ENCODE measurements at places on chromosomes 1 and 21.
A peak's percentile ranks its signal among the peaks of the same experiment; 100 is the strongest.

DNA sequence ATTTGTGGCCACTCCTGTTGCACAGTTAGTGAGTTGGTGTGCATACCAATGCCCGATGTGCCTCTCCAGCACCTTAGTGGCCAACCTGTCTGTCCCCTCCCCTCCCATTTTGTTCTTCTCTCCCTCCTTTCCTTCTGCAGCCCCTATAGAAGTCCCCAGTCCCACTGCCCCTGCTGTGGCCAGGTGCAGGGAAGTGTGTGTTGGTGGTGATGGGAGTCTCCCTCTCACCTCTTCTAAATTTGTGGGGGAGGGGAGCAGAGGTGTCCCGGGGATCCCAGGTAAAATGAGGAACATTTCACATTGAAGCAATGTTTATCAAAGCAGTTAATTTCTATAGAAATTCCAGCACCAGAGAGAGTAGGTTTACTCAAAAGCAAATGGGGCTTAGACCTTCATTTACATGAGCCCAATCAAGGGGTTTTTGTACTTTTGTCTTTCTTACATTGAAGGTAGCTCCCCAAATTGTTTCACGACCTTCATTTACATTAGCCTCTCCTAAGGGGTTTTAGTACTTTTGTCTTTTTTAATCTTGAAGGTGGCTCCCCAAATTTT is 3.0 kb upstream of the C1orf21 start:
- no peak for DNase-seq

DNA sequence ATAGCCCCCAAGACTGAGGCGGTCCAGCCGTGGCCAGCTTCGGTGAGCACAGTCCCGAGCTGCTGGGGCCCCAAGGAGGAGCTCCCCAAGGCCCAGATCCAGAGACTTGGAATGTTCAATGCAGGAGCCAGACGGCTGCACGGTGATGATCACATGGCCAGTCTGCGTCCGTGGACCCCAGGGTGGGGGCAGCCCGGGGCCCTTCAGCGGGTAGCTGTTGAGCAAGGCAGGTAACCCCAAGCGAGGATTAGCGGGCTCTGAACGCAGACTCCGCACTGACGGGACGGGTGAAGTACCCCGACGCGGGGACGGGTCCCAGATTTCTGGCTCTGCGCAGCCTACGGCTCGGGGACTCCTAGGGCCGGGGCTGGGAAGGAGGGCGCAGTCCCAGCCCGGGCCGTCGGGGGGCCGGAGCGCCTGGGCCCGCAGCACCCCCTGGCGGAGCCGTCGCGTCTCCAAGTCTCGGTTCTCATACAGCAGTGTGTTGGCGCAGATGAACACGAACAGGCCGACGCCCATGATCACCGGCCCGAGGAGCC is 2.7 kb downstream of the TMEM200B start:
- peak; percentile 72 for DNase-seq

DNA sequence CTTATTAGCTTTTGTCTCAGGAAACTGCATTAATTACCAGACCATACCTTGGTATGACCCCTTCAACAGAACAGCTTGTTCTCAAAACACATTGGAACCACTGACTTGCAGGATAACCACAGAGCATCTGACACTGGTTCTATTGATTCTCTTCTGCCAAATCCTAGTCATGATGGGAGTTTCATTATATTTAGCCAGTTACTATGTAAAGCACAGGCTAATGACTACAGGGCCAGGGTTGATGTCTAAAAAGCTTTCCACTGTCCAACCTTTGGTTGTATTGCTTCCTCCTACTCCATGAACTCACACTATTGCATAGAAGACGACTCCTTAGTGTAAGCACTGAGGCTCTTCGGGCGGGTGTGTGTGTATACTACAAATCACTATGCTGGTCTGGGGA is 3.8 kb downstream of the STMN1 start:
- DNase-seq = no peak

GRCh38 chr1:16888860-16889816 is 6.6 kb upstream of the RNU1-2 start:
- DNase-seq = peak; percentile 62

- no peak for DNase-seq
Measured at GRCh38 chr1:207995576-207995975, 84.7 kb upstream of the CD34 start.

DNA sequence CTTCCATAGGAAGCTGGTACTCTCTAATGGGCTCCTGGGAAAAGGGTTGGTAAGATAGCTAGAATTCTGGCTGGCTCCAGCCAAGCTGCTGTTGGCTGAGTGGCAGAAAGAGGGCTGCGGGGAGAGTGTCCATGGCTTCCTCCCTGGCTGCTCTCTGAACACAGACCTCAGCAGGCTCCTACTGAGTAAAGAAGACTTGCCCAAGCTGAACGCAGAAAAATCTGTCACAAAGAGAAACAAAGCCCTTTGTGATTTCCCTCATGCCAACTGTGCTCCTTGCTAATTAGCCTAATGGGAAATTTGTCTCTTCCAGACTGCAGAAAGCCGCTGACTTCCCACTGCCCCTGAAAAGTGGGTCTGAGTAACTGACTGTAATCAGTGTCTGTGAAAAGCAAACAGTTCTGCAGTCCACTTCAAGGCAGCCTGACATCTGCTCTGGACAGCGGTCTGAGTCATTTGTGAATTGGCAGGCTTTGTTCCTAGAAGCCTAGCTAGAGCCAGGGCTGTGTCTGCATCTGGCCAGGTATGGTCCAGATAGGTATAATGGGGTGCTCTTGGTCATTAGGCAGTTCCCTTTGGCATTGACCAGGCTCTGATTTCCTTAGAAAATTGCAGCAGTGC is 282.8 kb downstream of the ZNF648 start:
- DNase-seq = no peak

DNA sequence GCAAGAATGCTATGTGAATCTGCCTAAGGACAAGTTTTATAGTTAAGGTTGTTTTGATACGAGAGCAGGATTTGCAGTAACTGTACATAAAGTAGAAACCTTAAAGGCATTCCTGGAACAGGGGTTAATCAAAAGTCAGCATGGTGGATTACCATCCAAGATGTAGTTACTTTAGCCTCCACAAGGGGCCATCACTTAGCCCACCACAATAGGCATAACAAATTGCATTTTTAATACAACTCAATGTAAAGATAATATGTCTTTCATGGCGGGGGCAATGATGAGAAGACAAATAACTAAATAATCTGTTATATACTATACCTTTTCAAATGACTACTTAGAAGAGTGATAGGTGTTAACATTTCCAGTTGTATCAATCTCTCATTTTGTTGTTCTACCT is 611.2 kb upstream of the ADGRL4 start:
- no peak for DNase-seq

DNA sequence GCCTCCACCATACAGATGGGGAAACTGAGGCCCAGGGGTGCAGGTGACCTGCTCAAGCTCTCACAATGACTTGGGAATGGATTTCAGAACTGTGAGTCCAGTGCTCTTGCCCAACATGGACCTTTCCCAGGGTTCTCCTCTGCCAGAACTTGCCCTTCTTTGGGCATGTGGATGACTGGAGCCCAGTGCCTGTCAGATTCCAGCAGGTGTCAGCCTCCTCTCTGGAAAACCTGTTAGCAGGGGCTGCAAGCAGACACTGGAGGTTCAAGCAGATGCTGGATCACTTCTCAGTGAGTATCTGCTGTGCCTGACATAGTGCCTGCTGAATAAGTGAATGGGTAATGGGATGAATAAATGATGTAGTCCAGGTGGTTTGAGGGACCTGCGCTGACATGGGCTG is 314.2 kb upstream of the POU3F1 start:
- DNase-seq = no peak

- DNase-seq = no peak
Measured at GRCh38 chr1:82598812-82599211, 798.1 kb downstream of the ADGRL2 start.

DNA sequence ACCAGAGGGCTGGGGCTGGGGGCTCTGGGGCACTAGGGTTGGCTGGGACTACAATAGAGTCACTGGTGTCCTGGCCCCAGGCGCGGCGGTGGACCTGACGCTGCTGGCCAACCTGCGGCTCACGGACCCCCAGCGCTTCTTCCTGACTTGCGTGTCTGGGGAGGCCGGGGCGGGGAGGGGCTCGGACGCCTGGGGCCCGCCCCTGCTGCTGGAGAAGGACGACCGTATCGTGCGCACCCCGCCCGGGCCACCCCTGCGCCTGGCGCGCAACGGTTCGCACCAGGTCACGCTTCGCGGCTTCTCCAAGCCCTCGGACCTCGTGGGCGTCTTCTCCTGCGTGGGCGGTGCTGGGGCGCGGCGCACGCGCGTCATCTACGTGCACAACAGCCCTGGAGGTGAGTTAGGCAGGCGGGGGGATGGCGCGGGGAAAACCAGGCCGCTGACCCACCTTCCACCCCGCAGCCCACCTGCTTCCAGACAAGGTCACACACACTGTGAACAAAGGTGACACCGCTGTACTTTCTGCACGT is 4.1 kb downstream of the TIE1 start:
- DNase-seq = no peak

- DNase-seq = no peak
Measured at GRCh38 chr1:198167436-198167934, 10.7 kb downstream of the NEK7 start.

DNA sequence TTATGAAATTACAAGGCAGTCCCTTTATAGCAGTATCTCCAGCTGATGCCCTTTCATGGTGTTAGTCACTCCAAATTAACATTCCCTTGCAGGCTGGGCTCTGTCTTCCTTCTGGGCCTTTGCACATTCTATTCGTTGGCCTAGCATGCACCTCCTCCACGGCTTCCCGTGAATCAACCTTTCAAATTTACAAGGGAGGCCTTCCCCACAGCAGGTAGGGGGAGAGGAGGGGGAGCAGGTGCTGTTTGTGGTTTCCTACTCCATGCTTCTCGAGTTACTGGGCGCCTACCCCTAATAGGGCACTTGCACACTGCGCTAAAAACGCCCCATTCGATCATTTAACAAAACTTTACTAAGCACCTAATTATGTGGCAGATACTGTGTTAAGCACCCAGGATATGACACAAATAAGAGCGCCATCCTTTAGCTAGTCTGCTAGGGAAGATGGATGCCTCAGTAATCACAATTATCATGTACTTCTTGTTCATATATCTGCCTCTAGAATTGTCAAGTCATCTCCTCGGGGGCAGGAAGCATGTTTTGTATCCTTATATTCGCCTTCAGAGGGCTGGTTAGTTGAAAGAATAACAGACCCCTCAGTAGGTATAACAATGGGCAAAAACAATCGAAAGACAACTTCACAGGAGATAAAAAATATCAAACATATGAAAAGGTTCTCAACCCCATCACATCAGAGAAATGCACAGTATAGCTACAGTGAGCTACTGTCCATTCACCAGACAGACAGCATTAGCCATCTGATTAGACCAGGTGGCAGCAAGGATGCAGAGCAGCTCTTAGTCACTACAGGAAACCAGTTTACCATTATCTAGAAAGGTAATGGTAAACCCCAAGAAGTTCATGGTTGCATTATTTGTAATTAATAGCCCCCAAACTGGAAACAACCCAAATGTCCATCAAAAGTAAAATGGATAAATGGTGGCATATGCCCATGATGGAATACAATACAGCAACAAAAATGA is 1.7 kb upstream of the ADAR start:
- peak; percentile 50 for DNase-seq

DNA sequence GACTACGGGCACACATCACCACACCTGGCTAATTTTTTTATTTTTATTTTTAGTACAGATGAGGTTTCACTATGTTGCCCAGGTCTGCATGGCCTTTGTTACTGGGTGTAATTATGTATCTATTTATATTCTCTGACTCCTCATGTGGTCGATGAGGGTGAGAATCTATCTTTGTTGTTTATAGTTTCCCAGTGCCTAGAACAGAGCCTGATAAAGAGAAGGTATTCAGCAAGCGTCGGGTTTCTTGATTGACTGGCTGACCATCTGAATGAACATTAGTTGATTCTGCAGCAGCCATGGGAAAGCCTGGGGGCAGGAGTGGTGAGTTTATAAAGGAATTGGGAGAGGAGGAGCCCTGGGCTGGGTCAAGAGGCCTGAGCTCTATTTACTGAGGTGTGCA is 28.5 kb downstream of the SERINC2 start:
- DNase-seq = no peak

DNA sequence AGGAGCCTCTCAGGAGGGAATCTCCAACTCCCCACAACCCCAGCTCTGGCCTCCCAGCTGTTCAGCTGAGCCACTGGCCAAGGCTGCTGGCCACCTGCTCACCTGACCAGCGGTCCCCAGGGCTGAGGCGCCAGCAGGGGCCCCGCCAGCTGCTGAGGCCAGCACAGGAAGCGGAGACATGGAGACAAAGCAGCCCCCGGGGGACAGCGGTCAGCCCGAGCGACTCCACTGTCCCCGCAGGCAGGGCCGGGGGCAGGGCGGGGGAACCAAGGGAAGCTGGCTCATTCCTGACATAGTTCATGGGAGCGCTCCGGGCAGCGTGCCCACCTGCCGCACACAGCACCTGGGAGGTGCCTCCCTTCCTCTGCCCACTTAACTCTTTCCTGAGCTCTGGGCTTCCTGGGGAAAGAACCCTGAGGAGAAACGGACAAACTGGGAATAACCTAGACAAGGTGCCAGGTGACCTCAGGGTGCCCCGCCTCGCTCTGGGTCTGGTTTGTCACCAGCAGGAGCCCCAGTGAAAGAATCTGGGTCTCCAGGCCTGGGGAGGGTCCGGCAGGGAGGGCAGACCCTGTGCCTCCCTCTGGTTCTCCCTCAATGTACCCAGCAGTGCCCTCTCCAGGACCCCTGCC is 10.7 kb downstream of the EPHA2 start:
- no peak for DNase-seq

GRCh38 chr21:42974832-42975820 is 764 bp downstream of the PKNOX1 start:
- DNase-seq = peak; percentile 75

- DNase-seq = no peak
Measured at GRCh38 chr1:59692591-59692990, 122.2 kb upstream of the HOOK1 start.

- no peak for DNase-seq
Measured at GRCh38 chr1:14724678-14725077, 126.2 kb downstream of the KAZN start.

DNA sequence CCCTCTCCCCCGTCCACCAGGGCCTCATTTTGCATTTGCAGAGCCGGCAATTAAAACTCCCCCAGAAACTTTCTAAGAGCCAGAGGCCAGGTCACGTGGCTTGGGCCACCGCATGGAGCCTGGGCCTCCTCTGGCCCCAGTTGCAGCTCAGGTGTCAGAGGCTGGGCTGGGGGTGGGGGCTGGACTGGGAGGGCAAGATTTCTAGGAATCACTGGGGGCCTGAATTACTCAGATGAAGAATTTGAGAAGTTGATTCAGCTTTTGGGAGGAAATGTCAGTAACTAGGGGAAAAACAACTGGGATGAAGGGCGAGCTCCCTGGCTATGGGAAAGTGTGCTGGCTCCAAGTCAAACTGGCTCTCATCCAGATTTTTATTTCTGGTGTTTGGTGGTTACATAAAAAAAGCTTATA is 151.0 kb downstream of the CDC7 start:
- no peak for DNase-seq

GRCh38 chr1:244968881-244969280 is 104.5 kb upstream of the HNRNPU start:
- no peak for DNase-seq

GRCh38 chr1:89703469-89703868 is 70.5 kb downstream of the LRRC8C start:
- DNase-seq = no peak

GRCh38 chr1:100455478-100456072 is 82.4 kb upstream of the GPR88 start:
- DNase-seq = no peak
